Fibroblast of the conjunctiva (primary cell): ENCODE measurements at places on chromosomes 5 and 9.

DNA sequence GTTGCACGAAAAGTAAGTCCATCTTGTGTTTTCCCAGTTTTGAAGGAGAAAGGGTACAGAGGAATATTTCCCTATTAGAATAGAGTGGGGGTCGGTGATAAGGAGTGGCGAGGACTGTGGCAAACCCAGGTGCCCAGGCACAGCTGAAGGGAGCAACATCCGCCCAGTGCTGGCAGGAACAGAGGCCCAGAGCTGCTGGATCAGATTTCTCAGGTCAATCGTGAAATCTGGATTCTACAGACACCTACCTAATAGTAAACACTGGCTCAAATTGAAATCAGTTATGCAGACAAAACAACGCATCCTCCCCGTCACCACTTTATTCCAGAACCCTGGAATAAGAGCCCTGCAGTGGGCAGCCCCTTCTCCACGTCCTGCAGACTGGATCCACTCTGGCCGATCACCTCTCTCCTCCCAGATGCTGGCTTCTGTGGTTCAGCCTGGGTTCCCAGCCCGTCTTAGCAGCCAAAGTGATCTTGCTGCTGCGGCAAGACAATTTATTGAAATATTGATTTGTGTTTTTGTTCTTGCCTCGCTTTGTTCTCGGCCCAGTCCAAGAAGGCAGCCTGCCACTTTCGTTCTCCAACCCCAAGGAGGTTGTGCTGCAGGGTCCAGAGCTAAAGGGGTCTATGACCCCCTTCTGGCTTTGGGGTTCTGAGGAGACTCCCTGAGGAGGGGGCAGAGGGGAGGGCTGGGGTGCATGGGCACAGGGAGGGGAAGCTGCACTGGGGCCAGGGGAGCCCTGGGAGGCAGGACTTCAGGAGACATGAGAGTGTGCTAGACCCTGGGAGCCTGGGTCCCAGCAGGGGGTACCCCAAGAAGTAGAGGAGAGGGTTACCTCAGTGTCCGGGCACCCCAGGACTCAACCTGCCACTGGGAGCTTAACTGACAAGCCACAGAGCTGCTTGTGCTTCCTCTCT is 103.3 kb downstream of the ZNF354C start:
- no peak for DNase-seq

DNA sequence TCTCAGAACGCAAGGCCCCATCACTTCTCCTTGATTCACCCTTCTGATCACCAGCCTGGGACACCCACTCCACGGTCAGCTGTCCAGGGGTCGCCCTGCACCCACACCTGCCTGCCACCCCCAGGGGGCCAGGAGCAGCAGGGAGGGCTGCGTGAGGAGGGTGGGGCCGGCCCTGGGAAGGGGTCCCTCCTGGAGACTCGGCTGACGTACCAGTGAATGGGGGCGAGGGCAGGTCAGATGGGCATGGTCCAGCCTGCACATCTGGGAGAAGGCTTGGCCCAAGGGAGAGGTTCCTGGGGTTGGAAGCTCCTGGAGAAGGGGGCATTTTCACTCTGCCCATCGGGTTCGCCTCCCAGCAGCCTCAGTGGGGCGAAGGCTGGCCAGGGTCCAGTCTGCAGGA is 21.8 kb upstream of the SARDH start:
- no peak for DNase-seq

DNA sequence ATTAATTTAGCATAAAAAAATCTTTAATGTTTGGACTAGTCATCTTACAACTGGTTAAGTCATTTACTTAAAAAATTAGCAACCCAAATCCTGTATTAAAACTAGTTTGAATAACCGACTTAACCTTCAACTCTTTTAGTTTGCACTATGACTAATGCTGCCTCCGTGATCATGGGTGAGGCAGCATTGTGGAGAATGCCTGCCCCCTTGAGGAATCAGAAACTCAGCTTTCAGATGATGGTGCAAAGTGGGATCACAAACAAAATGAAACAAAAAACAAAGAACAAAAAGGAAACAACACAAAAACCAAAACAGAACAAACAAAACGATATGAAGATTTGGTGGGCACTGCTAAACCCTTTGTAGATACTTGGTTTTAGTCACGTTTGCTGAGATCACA is 127.0 kb upstream of the PALM2AKAP2 start:
- DNase-seq = no peak

DNA sequence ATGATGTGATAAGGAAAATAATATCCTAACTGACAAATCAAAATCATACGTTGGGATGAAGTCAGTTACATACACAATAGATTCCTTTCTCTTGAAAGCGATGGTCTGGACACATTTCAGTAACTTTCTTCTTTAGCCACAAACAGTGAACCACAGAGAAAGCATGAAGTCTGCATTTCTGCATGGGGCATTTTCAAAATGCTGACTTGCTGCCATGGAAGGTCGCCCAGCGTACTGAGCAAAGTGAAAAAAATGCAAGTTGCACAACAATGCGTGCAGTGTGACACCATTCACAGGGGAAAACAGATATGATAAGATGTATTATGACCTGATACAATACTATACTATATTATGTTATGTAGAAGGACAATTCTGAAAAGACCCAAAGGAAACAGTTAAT is 146.3 kb downstream of the SNX18 start:
- DNase-seq = peak; percentile 80

- peak; percentile 95 for DNase-seq
These were observed 129.9 kb downstream of the RXRA start for GRCh38 chr9:134455934-134456755.

- no peak for DNase-seq
These were observed 6.3 kb upstream of the CLPTM1L start for GRCh38 chr5:1351156-1351555.

GRCh38 chr5:56386046-56386445 is 152.9 kb upstream of the ANKRD55 start:
- DNase-seq = no peak

DNA sequence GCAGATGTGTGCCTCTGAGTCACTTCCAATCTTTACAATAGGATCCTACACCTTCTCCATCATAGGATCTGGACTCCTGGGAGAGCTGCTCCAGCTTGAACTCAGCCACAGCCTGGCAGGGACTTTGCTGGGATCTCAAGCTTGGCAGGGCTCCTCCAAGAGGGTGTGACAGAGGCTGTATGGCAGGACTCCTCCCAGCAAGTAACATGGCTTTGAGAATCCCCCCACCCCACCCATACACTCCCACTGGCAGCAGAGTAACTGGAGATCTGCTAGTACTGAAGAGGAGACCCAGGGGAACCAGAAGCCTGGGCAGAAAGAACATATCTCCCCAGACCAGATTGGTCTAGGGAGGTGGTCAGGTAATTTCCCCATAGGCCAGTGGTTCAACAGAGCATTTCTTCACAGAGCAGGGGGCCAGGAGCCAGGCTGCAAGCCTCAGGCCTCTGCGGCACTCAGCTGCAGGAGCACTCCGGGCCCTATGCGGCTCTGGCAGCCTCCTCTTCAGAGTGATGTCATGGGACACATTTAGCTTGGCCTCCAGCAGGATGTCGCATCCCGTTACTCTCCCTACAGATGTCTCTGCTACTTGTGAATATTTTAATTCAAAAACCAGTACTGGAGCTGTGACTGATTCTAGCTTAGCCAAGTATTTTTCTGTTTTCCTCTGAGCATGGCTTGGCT is 1.7 kb upstream of the ACSL6 start:
- no peak for DNase-seq

DNA sequence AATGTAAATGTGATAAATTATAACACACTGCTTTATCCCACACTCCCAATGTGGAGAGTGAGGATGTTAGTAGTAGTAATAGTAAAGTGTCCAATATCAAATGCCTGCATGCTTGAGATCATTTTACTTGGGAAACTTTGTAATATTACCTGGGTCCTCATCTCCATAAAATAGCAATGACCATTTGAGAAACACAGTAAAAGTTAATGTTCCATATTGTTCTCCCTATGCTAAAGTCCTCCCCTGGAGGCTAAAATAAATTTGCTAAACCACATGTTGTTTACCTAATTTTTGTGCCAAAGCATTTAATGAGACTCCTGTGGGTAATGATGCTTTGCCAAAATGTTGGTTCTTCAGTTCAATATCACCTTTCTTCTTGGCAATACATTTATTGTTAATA is 291.2 kb downstream of the CDH10 start:
- no peak for DNase-seq

GRCh38 chr9:120680161-120680560 is 34.1 kb downstream of the MEGF9 start:
- no peak for DNase-seq

DNA sequence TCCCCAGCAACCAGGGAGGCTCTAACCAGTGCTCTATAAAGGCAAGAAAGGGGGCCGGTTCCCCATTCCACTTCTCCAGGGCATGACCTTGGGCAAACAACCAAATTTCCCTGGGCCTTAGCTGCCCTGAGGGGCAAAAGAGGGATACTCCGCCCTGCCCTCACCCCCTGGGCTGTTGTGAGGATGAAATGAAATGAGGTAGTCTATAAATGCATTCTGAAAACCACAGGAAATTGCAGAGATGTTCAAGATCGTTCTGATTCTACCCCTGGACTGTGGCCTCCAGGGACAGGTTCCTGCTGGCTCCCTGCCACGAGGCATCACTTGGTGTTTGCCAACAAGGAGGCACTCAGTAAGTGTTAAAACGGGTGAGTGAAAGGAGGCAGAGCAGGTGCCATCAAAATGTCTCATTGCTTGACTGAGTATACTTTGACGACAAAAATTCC is 5.7 kb downstream of the RAPGEF1 start:
- no peak for DNase-seq

GRCh38 chr9:109176386-109176785 is 9.3 kb upstream of the FRRS1L start:
- no peak for DNase-seq

- DNase-seq = no peak
These were observed 268.2 kb upstream of the RFX3 start for GRCh38 chr9:3793971-3794383.

DNA sequence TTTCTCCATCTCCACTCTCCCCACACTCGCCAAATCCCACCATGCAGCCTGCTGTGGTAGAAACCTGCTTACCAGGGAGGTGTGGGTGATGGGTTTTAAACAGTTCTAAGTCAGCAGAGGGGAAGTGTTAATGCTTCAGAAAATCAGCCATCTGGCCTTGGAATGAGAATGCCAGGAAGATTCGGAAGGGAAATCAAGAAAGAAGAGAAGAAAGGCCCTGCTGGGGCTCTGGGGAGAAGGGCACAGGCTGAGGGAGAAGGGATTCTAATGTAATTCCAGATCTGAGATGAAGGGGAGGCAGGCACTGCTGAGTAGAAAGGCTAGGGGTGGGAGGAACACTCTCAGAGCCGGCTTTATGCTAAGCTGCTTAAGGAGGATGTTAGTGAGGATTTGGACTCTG is 434.7 kb upstream of the DMAC1 start:
- no peak for DNase-seq

- DNase-seq = no peak
These were observed 112.0 kb upstream of the SARDH start for GRCh38 chr9:133850161-133850560.

- no peak for DNase-seq
These were observed 168.1 kb downstream of the EFNA5 start for GRCh38 chr5:107502676-107503060.

GRCh38 chr5:145393426-145393825 is 441.7 kb downstream of the PRELID2 start:
- no peak for DNase-seq

GRCh38 chr5:146040527-146040926 is 64.8 kb downstream of the PLAC8L1 start:
- DNase-seq = no peak

DNA sequence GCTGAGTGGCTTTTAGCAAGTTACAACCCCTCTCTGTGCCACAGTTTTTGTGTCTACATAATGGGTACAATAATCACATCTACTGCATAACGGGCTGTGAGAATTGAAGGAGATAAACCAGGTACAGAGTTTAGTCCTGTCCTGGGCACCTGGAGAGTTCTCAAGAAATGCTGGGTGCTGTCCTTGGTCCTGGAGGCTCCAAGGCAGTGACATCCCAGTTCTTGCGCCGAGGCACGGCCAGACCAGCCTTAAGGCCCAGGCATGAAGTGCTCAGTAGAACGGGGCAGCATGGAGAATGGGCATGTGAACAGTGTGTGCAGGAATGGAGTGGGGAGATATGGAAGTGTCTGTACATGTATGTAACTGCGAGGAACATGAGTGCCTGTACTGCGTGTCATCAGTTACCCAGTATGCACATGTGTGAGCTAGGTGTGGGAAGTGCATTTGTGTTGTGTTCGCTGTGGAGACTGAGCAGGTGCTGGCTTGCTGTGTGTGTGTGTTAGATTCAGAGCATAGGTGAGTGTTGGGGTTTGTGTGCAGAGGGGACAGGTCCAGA is 6.3 kb upstream of the UNC5A start:
- no peak for DNase-seq
